Naive thymus-derived CD8-positive, alpha-beta T cell (primary cell): ENCODE measurements at places on chromosomes 2 and 18.

- H3K27me3 ChIP-seq: no peaks in the 10 kb centered on the region
- no peak overlapping the region for H3K4me3 ChIP-seq
- DNase-seq: no peak
- H3K36me3 ChIP-seq: no peaks in the 10 kb centered on the region
Observed at GRCh38 chr2:30205456-30205855, 25.9 kb upstream of the LBH start.

DNA sequence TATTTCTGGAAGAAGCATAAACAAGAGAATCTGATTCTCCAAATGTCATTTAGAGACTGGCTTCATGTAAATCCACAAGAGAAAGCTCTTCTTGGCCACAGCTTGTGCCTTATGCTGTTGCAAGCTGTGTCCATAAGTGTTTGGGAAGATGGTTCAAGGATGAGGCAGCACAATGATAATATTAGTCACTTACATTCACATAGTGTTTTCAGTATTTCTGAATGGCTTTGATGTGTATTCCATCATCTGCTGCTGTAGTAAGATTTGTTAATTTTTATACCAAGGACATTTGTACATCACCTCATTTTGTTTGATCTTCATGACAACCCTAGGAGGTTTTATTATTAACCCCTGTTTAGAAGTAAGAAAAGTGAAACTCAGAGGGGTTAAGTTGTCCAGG, 29.9 kb downstream of the CREG2 start:
- DNase-seq: no peak
- no peak overlapping the region for H3K4me3 ChIP-seq
- no peak overlapping the region for H3K27ac ChIP-seq
- H3K4me1 ChIP-seq: peaks cover 15% of the 10 kb centered on the region
- H3K36me3 ChIP-seq: no peaks in the 10 kb centered on the region
- H3K27me3 ChIP-seq: no peaks in the 10 kb centered on the region

GRCh38 chr18:5106730-5107129, 90.3 kb downstream of the AKAIN1 start:
- no peak for DNase-seq
- H3K4me1 ChIP-seq: peaks cover 7% of the 10 kb centered on the region
- H3K27me3 ChIP-seq: no peaks in the 10 kb centered on the region

- H3K27ac ChIP-seq: no peak overlapping the region
- no peak for DNase-seq
- peaks cover 2% of the 10 kb centered on the region for H3K27me3 ChIP-seq
- no peak overlapping the region for H3K4me3 ChIP-seq
Observed at GRCh38 chr2:239674981-239675825, 274.4 kb upstream of the HDAC4 start.

GRCh38 chr2:171921970-171922229, 361 bp upstream of the HAT1 start:
- H3K36me3 ChIP-seq: peaks cover 20% of the 10 kb centered on the region
- DNase-seq: no peak
- H3K4me1 ChIP-seq: peaks cover 34% of the 10 kb centered on the region
- peak overlapping the region; percentile 99 for H3K27ac ChIP-seq

GRCh38 chr2:85537600-85538506, 1.1 kb upstream of the MAT2A start:
- H3K4me1 ChIP-seq: peaks cover 47% of the 10 kb centered on the region
- peaks cover 4% of the 10 kb centered on the region for H3K36me3 ChIP-seq
- no peaks in the 10 kb centered on the region for H3K27me3 ChIP-seq
- no peak for DNase-seq

- no peak overlapping the region for H3K4me3 ChIP-seq
- no peak for DNase-seq
- no peak overlapping the region for H3K27ac ChIP-seq
Observed at GRCh38 chr2:189091253-189091652, 88.3 kb downstream of the COL5A2 start.

GRCh38 chr2:197348721-197349360, 38.3 kb upstream of the ANKRD44 start:
- no peaks in the 10 kb centered on the region for H3K36me3 ChIP-seq
- no peak overlapping the region for H3K27ac ChIP-seq
- H3K4me3 ChIP-seq: no peak overlapping the region
- no peak for DNase-seq
- H3K27me3 ChIP-seq: no peaks in the 10 kb centered on the region
- peaks cover 7% of the 10 kb centered on the region for H3K4me1 ChIP-seq

DNA sequence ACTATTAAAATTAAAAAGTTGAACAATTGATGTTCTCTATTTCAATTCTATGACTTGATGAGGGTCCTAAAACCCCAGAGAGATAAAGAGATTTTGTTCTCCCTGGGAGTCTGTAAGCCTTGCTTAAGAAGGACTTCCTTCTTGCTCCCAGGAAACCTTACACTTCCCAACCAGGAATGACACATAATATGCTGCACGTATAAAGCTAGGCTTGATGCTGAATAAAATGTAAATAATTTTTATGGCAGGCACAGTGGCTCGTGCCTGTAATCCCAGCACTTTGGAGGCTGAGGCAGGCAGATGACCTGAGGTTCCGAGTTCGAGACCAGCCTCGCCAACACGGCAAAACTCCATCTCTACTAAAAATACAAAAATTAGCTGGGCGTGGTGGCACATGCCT, 27.8 kb downstream of the SPIRE1 start:
- H3K4me1 ChIP-seq: no peaks in the 10 kb centered on the region
- no peak for DNase-seq
- peaks cover 1% of the 10 kb centered on the region for H3K27me3 ChIP-seq
- no peak overlapping the region for H3K27ac ChIP-seq
- no peak overlapping the region for H3K4me3 ChIP-seq

GRCh38 chr18:30694773-30695172, 347.8 kb downstream of the DSC3 start:
- H3K36me3 ChIP-seq: no peaks in the 10 kb centered on the region
- H3K4me3 ChIP-seq: no peak overlapping the region
- H3K27me3 ChIP-seq: no peaks in the 10 kb centered on the region
- no peak for DNase-seq
- no peak overlapping the region for H3K27ac ChIP-seq

DNA sequence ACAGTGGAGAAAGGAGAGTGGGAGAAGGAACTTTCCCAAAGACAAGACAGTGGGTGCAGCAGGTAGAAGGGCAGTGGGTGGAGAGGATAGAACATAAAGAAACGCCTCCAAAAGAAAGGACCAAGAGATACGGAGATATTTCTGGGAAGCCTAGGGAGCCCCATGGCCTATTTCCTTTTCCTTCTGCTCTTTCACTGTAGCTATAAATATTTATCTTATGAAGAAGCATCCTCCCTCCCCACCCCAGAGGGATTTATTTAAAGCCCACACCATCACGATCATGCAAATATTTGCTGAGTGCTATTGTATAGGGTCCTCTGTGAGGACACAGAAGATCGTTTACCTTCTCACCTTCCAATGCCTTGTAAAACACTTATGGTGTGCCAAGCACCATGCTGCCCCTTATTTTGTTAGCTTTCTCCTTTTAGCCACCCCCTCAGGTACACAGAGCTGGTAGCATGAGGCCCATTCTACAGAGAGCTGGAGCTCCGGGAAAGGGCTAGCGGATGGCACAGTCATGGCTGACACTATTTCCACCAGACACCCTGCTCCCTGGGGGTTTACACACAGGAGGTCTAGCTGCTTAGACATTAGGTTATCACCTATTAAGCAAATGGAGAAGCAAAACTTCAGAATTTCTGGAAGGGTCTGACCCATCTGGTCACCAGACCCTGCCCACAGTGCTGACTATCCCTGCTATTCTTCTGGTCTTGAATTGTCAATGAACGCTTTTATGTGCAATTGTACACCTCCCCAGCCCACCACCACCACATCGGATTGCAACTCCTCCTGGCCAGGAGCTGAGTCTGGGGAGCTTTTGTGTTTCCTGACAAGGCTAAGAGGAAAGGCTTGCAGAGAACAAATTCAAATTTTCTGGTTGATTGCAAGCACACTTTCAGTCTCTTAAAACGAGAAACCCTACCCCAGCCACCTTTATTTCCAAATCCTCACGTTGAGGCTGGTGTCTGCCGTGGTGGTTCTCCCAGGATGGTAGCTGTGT, 91.8 kb upstream of the KLF7 start:
- H3K27me3 ChIP-seq: no peaks in the 10 kb centered on the region
- no peak overlapping the region for H3K27ac ChIP-seq
- no peaks in the 10 kb centered on the region for H3K4me1 ChIP-seq
- no peak for DNase-seq
- no peak overlapping the region for H3K4me3 ChIP-seq

GRCh38 chr18:8801263-8801901, 96.0 kb downstream of the MTCL1 start:
- no peak overlapping the region for H3K4me3 ChIP-seq
- DNase-seq: no peak
- no peaks in the 10 kb centered on the region for H3K36me3 ChIP-seq
- H3K4me1 ChIP-seq: peaks cover 1% of the 10 kb centered on the region
- H3K27me3 ChIP-seq: peaks cover 4% of the 10 kb centered on the region

DNA sequence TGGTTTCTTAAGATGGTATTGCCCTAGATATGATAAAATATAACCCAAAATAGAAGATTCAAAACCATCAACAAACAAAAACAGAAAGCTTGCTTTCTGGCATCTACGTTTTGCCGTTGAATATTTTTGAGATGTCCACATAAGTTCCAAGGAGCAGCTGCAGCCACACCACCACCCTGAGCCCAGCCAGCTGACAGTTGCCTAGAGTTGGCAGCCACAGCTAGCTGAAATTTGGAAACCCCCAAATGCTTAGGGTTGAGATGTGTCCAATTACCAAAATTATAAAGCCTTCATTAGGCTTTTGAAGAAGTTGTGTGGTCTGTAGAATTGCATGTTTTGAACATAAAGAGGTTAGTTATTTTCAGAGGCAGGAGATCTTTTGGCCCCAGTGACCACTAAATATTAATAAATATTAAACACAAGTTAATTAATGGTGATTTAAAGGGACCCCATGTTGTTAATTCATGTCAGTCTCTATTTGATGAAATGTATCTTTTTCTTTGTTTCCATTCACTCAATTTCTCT, 118.1 kb upstream of the DTNA start:
- H3K27me3 ChIP-seq: peaks cover 5% of the 10 kb centered on the region
- DNase-seq: no peak
- no peaks in the 10 kb centered on the region for H3K36me3 ChIP-seq
